GM10248 (cell line): ENCODE measurements at places on chromosomes 7 and 10.
A peak's percentile ranks its signal among the peaks of the same experiment; 100 is the strongest.

DNA sequence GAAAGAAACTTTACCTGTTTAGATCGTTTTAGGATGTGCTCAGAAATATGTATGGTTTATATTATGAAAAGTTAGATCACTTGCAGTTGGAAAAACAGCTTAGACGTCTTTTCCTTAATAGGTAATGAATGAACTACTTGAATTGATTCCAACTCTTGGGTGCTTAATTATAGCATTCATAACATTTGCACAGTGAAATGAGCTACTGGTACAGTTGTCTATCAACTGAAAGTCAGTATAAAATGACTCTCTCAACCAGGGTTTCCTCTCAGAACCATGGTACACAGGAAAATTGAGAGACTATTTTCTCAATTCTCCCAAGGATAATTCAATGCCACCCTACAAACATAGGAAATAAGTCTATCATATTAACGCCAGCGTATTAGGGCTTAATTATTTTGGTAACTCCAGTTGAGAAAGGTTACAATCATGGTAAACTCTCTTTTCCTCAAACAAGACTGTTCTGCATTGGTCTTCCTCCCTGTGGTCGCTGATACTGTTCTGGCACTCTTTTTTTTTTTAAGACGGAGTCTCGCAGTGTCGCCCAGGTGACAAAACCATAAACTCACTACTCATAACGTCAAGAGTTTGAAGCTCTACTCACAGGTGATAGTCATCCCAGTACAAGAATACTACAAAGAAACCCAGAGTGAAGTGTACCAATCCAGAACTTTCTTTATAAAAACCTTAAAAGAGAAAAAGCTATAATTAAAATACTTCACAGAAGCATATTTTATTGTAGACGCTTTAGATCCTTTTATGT, 2.0 kb downstream of the ANLN start:
- peak; percentile 37 for DNase-seq

DNA sequence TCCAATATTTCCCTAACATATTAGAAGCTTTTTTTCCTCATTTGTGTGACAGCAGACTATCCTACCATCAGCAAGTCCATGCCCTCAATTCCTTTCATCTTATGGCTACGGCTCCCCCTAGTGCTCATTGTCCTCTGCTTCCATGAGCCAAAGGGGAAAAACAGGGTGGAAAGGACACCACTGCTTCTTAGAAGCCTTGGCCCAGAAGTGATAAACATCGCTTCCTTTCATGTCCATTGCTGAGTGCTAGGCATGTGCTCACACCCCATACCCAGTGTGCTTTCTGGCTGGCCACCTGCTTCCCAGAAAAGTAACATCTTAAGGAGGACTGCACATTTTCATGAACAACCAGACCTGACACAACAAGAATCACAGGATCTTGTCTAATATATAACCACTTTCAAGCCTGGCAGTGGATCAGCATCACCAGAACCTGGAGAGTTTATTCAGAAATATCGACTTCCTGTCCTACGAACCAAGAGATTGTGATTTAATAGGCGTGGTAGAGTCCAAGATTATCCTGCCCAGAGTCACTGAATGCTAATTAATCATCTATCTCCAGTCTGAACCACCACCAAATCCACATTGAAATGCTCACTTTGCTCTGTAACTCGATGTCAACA, 650.5 kb upstream of the SORCS1 start:
- DNase-seq: peak; percentile 20

DNA sequence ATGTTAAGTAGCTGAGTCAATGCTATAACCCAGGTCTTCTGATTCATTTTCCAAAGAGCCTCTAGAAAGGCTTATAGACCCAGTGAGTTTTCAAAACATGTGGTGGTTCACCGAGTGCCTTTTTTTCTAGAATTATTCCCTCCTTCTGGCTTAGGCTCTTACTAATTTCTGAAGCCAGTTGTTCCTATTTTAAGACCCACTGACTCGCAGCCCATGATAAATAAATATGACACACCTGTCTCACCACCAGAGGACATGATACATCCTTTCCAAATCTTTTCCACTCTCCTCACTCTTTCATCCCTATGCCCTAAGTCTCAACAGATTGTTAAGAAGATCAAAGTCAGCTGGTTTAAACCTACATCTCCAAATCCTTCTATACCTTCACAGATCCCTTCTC, 126.0 kb upstream of the WNT16 start:
- no peak for DNase-seq

DNA sequence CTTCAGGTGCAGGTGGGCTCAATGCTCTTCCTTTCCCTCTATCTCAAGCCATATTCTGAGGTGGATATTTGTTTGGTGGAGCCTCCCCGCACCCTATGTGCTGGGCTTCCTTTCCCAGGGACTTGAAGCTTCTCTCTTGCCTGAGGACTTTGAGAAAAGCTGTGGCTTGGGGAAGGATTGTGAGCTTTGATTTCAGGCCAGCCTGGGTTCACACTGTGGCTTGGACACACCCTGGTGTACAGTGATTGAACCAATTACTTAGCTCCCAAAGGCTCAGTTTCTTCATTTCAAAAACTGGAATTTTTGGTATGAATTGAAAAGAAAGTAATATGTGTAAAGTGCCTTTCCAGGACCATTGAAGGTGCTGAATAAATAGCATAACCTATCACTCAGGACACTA, 224.5 kb upstream of the GLI3 start:
- no peak for DNase-seq

DNA sequence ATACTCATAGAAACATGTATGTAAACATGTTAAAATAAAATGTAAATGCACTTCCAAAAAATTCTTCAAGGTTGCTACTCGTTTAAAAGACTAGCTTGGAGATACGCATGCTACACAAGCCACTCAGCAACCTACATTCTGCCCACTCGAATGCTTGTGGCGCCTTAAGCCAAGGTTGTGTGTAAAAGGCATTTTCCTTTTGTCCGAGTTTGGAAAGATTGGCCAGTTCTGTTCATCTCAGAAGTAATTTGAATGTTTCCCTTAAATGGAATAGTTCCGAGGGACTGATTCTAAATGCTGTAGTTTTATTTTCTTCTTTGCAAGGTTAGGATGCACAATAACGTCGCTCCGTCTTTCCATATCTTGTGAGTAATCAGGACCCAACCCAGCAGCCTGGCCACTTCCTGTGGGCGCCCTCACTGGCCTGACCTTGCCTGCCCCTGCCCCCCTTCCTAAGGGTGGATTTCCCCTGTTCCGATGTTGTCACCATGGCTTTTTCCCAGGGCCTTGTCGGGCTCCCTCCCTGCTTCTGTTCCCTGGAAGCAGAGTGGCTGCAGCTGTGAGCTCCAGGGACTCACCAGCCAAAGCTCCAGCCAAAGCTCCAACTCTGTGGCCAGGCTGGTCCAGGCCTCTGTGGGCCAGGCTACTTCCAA, 70.6 kb downstream of the PTPRE start:
- DNase-seq: no peak

DNA sequence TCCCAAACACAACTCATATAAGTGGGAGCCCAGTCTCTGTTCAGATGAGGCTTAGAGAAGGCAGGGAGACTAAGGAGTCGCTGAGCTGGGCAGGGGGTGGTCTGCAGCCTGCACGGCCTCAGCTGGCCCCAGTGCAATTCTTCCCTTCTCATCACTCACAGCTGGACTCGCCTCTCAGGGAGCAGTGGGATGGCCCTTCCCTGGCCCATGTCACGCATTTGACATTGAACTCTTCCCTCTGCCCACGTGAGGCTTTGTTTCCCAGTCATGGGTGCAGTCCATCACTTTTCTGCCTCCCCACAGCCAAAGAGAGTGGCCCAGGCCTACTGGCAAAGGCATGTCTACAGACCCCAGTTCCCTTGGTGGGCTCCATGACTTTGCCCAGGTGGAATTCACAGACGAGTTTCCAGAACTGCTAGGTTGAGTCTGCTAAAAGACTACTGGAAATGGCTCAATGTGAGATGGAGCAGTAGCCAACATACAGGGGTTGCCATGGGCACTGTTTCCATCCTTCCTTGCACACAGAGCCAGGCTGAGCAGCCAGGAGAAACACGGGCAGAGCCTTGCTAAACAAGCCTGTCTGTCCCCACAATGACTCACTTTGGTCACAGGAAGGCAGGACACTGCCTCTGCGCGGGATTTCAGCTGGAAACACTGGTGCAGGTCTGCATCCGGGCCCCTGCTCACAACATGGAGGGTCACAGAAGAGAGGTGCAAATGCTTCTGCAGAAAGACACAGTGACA, 90.1 kb downstream of the OAT start:
- DNase-seq: no peak

GRCh38 chr10:68560186-68560942, at the start of gene TET1:
Gene TET1, plus strand, starts transcription at chr10:68560337. Its CDS starts 12,002 bp downstream, at chr10:68572339.
- DNase-seq: peak; percentile 31

DNA sequence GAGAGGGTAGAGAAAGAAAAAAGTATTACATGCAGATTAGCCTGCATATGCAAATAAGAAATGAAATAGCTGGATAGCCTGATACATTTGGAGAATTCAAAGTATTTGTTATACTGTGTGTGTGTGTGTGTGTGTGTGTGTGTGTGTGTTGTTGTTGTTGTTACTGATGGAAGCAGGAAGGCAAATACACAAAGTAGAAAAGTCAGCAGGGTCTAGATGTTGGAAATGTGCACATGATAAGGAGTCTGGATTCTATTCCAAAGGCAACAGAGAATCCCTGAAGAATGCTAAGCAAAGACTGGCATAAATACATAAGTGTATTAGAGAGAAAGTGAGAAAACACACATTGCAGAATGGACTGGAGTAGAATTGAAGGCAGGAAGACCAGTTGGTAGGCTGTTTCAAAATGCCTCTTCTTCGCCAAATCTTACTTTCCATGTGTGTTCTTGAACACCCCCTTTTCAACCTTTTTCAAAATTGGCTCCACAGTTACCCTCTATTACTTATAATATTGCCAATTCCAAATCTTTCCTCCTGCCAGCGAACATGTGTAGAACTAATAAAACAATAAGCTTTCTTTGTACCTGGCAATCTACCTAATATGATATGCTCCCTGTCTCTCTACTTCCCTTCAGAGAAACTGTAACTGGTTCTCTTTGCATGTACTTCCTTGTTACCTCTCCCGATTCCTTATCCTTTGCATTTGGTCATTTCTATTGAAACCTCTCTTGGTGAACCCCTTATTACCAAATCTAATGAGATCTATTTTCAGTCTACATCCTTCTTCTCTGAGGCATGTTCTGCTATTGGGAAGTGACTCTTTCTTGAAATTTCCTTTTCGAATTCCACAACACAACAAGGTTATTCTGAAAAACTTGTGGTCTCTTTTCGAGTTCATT, 6.2 kb downstream of the CPED1 start:
- DNase-seq: no peak

- no peak for DNase-seq
Observed at GRCh38 chr7:112587504-112587903, 106.7 kb downstream of the LSMEM1 start.

DNA sequence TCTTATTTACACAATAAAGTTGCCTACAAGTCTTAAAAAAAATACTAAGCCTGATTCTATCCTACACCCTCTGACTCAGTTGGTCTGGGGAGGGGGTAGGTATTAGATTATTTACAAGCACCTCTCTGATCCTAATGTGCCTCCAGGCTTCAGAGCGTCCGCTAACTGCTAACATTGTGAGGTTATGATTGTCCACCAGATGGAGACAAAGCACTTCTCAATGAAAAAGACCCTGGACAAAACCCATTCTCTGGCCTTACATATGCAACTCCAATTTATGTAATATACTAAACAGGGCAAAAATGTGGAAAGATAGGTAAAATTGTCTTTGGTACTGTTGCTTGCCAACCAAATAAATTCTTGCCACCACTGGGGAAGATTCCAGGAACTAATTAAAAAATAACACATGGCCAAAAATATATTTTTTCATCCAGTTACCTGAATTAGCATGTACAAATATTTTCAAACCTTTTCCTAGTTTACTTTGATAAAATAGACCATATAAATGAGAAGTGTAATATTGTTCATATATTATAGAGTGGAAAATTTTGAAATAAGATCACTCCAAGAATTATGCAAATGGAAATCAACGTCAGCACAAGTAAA, 92.4 kb downstream of the KIF20B start:
- DNase-seq: peak; percentile 60

DNA sequence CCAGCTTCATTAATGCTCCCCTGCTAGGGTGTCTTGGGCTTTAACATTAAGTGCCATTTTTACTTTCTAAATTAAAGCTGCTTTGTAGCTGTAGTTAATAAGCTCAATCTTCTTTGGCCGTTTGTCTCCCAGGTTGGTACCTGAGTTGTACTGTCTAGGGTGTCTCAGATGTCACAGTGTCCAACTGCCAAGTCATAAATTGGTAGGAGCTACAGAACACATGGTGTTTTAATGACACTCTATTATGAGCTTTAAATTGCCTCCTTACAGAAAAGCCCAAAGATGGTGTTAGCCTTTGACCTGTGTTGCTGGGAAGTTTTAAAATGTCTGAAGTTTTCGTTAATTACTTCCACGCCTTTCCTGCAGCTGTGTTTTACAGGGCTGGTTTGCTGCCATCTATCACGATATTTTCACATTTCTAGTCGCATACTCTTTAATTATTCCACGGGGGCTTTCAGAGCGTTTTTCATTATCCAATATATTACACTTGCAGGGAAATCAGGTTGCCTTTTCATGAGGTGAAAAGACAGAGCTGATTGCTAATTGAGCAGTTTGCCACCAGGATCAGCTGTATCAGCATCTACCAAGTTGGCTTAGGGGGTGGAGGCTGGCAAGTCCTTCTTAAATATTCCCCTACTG, 247.8 kb upstream of the PLPP4 start:
- no peak for DNase-seq

GRCh38 chr7:85927226-85927625, 716.5 kb upstream of the GRM3 start:
- no peak for DNase-seq

DNA sequence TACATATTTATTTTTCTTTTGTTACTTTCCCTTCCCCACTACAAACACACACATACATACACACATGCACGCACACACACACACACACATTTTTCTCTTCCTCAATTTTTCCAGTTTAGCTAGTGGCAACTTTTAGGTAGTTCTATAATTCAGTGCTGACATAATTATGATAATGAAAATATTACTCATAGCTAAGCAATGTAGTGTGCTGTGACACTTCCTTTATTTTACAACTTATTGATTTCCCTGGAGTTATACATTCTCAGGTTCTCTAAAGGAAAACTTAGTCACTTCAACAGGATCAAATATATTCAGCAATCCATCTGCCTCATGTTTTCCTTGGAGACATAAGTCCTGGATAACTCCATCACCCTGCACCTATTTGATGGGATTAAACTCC, 151.6 kb downstream of the CACNA2D1 start:
- no peak for DNase-seq

DNA sequence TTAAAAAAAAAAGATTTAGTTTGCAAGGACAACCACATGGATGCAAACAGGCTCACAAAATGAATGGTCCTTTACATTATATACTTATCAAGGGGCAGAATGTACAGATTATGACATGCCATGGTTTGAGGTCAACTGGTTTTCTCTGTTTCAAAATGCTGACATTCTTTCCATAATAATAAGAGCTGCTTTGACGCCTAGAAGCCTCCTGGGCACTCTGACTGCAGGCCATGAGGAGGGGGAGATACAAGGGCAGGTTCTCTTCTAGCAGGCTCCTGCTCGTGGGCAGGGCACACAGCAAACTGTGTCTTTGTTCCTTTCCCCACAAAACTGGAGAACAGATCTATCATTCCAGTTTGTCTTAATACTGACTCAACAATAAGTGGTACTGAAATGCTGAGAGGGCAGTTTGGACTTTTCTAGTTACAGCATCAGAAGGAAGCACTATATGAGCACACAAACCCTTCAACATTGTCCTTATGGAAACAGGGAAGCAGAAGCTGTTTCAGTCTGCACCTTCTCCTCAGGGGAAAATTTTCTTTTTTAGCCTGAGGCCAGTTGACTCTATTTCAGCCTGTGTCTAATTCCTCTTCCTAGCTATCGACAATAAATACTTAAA, 314.9 kb upstream of the AOAH start:
- DNase-seq: no peak
